ENCODE measurements at places on chromosomes 2 and 18. TPM values are rescaled to one million over a fixed set of nuclear protein-coding genes. Genes with fewer than 3 reads are reported as not detected.

Gene KIAA2012
- total RNA-seq, result not detected

DNA sequence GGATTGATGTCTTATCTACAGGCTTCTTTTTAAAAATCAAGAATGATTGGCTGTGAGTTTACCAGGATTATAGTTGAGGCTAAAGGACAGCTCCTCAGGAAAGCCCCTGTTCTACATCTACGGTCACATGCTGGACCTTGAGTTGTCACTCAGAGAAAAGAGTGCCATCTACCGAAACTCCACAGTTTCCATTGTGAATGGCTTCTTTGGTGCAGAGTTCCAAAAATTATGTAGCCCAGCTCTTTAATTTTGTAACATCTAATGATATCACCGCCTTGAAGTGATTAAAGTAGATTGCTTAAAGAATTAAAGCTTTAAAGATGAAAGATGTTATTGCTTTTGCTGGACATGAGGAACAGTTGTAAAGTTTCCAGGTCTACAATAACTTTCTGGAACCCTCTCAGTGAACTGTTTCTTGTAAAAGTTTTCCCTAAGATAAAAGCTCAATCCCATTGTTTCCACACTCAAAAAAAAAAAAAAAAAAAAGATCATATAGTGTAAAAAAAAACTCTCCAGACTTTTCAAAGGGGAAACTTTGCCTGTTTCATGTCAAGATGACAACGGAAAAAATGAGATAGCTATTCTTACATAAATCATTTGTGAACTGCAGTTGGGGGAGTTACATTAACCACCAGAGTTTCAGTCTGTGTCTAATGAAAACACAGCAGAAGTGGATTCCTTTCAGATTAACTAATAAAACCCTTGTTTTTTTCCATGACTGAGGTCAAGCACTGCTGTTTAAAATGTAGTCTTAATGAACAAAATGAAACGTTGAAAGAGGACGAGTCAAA lies 4.3 kb downstream of the COL3A1 start:
- no peaks in the 10 kb centered on the region for H3K27me3 ChIP-seq
- no peaks in the 10 kb centered on the region for H3K36me3 ChIP-seq
- H3K4me1 ChIP-seq, result no peaks in the 10 kb centered on the region
- DNase-seq, result no peak
- H3K27ac ChIP-seq, result no peak overlapping the region
- no peak overlapping the region for H3K4me3 ChIP-seq

- H3K36me3 ChIP-seq, result no peaks in the 10 kb centered on the region
- no peak overlapping the region for H3K4me3 ChIP-seq
- H3K4me1 ChIP-seq, result no peaks in the 10 kb centered on the region
Observed at GRCh38 chr2:235966932-235967757, 201.0 kb downstream of the GBX2 start.

Gene CHRNG
- not detected for total RNA-seq

- H3K4me3 ChIP-seq, result no peak overlapping the region
- H3K36me3 ChIP-seq, result no peaks in the 10 kb centered on the region
- H3K27ac ChIP-seq, result no peak overlapping the region
- no peaks in the 10 kb centered on the region for H3K4me1 ChIP-seq
Observed at GRCh38 chr2:209986415-209986814, 16.0 kb upstream of the RPE start.

DNA sequence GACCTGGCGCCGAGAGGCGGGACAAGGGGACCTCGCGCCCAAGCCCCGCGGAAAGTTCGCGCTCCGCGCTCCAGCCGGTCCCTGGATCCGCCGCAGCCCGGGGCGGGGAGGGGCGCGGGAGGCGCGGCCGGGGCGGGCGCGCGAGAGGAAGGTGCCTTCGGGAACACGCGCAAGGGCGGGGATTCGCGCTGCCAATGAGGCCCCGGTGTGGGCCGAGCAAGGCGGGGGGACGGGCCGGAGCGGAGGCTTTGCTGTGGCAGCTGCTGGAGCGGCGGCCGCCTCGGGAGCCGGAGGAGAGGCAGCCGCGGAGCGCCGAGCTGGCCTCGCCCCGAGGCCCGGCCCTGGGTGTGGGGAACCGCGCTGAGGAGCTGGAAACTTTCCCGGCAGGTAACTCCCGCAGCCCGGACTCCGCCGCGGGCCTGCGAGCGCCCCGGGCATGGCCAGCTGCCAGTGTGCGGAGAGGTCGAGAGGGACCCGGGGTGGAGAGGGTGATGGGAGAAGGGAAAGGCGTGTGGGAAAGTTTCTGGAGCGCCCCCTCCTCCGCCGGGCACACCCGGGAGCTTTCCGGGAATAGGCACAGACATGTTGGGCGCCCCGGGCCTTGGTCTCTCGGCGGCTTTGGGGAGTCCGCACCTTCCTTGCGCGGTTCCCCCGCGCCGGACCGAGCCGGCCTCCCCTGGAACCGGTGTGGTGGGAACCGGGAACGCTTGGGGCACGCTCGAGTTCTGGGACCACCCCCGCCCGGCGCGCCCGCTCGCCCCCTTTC lies at the start of gene TANC1:
Gene TANC1, plus strand, starts transcription at position 245 of the 766 bp plus-strand sequence. CDS start 97,271 bp downstream, outside the sequence.
- peaks cover 37% of the 10 kb centered on the region for H3K27me3 ChIP-seq
- H3K36me3 ChIP-seq, result no peaks in the 10 kb centered on the region
- H3K4me1 ChIP-seq, result peaks cover 15% of the 10 kb centered on the region
- peak; percentile 80 for DNase-seq

GRCh38 chr18:23658285-23658684 lies 4.4 kb downstream of the ANKRD29 start:
- H3K4me1 ChIP-seq, result peaks cover 20% of the 10 kb centered on the region
- no peak for DNase-seq
- H3K36me3 ChIP-seq, result no peaks in the 10 kb centered on the region
- no peak overlapping the region for H3K27ac ChIP-seq

Gene PPP1R1C
- not detected for total RNA-seq

Measured in natural killer cell treated with Interleukin-12 subunit alpha and Interleukin-12 subunit beta and Interleukin-15 and Interleukin-18, amount 100 ng/mL, for 72 hours (primary cell).